K562 (cell line): ENCODE measurements at places on chromosomes 12 and 14. TPM values are rescaled to one million over a fixed set of nuclear protein-coding genes. Genes with fewer than 3 reads are reported as not detected.

GRCh38 chr14:100487304-100487703 is 99.9 kb downstream of the BEGAIN start:
- H3K36me3 ChIP-seq: no peaks in the 10 kb centered on the region
- no peak overlapping the region for H3K27ac ChIP-seq
- no peak for DNase-seq
- H3K4me3 ChIP-seq: no peak overlapping the region
- no peaks in the 10 kb centered on the region for H3K4me1 ChIP-seq

Gene FAM186B
- 0.18 TPM in 2 replicates for total RNA-seq

- H3K36me3 ChIP-seq: no peaks in the 10 kb centered on the region
- H3K27ac ChIP-seq: no peak overlapping the region
- DNase-seq: no peak
- no peaks in the 10 kb centered on the region for H3K4me1 ChIP-seq
- H3K27me3 ChIP-seq: no peaks in the 10 kb centered on the region
- H3K4me3 ChIP-seq: no peak overlapping the region
Observed at GRCh38 chr14:79833781-79834180, 377.5 kb downstream of the DIO2 start.

DNA sequence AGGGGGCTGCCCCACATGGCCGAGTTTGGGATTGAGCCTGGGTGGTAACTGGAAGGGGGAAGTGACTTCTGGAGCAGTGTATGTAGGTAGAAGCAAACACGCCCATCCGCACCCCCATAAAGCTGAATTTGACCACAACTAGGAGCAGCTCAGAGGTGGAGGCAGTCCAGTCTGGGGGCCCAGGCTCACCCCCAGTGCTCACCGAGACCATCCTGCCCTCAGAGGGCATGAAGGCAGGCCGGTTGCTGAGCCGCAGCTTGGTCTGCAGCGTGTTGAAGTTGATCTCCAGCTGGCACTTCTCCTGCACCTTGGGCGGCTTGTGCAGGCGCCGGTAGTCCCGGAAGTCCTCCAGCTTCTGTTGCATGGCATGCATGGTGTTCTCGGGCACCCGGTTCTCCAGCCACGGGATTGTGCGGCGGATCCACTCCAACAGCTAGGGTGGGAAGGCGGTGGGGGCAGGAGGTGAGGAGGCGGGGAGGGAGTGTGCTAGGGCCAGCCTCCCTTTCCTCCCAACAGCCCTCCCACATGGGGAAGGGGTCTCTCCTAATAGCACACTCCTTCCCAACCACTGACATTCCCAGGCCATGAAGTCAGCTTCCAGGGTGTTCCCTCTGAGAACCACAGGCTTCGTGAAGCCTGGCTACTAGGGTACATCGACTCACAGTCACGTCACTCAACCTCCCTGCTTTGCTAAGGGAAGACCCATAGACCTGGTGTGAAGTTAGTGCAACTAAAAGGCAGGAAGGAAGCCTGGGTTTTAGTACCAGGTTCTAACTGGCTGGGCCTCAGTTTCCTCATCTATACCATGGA is 87.0 kb downstream of the ACTN1 start:
- no peak overlapping the region for H3K4me3 ChIP-seq
- no peaks in the 10 kb centered on the region for H3K4me1 ChIP-seq
- H3K27ac ChIP-seq: no peak overlapping the region

Gene COCH
- 64.0 and 65.7 TPM in 2 replicates for total RNA-seq

GRCh38 chr12:33690562-33690961 is 250.9 kb upstream of the SYT10 start:
- H3K36me3 ChIP-seq: no peaks in the 10 kb centered on the region
- H3K4me3 ChIP-seq: no peak overlapping the region
- H3K27me3 ChIP-seq: no peaks in the 10 kb centered on the region
- no peak for DNase-seq
- H3K27ac ChIP-seq: no peak overlapping the region

GRCh38 chr12:53046655-53047220 is 3.1 kb upstream of the TNS2 start:
- H3K27ac ChIP-seq: peak overlapping the region; percentile 88
- peak overlapping the region; percentile 67 for H3K4me3 ChIP-seq
- H3K36me3 ChIP-seq: peaks cover 4% of the 10 kb centered on the region; the same call in 2 of the 3 replicates
- no peak for DNase-seq

GRCh38 chr12:104590022-104590421 is 133.3 kb downstream of the CHST11 start:
- no peaks in the 10 kb centered on the region for H3K27me3 ChIP-seq
- H3K4me1 ChIP-seq: peaks cover 28% of the 10 kb centered on the region
- H3K36me3 ChIP-seq: 0 out of 3 replicates have a peak, but pooled peaks cover 4% of the 10 kb centered on the region
- H3K27ac ChIP-seq: 0 out of 3 replicates have a peak overlapping the region, but pooled peaks have one; percentile 31

DNA sequence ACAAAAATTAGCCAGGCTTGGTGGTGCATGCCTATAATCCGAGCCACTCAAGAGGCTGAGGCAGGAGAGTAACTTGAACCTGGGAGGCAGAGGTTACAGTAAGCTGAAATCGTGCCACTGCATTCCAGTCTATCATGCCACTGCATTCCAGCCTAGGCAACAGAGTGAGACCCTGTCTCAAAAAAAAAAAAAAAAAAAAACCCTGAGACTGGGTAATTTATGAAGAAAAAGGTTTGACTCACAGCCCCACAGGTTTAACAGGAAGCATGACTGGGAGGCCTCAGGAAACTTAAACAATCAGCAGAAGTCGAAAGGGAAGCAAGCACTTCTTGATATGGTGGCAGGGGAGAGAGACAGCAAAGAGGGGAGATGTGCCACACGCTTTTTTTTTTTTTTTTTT is 123.2 kb downstream of the GXYLT1 start:
- no peak for DNase-seq
- no peaks in the 10 kb centered on the region for H3K27me3 ChIP-seq
- H3K27ac ChIP-seq: no peak overlapping the region
- no peak overlapping the region for H3K4me3 ChIP-seq
- H3K4me1 ChIP-seq: no peaks in the 10 kb centered on the region

DNA sequence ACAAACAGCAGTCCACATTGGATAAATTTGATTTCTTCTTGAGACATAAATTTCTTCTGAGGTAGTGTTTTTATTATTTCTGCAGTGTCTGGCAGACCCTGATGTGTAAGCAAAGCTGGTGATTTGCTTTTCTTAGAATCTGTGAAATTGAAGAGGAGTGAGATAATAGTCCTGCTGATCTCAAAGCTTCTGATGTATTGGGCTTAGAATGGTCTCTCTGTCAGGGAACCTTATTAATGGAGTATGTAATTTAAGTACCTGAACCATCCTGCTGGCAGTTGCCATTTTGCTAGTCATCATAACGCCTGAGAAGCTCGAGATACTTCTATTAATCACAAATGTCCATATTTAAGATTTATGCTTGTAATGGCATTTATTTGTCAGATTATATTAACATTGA is 464.5 kb upstream of the PRICKLE1 start:
- no peaks in the 10 kb centered on the region for H3K4me1 ChIP-seq
- no peaks in the 10 kb centered on the region for H3K36me3 ChIP-seq
- H3K27me3 ChIP-seq: no peaks in the 10 kb centered on the region
